Esophagus squamous epithelium (tissue), 5 donors: ENCODE measurements at places on chromosomes 6 and 20.
A peak's percentile ranks its signal among the peaks of the same experiment; 100 is the strongest.

DNA sequence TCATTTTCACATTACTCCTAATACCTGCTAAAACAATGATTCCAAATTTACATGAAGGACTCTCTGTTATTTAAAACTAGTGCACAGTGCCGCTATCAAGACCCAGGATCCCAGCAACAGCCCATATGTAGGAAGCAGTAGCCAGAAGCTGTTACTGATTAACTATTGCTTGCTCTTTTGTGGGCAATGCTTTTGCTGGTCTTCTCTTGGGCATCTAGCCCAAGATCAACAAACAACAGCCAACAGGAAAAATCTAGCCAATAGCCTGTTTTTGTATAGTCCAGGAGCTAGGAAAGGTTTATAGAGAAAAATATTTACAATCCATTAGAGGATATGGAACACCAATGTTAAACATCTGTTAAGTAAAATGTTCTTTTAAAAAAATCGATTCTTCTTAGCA lies 22.1 kb upstream of the TENT5A start:
- no peak for DNase-seq

GRCh38 chr6:101826269-101826668 lies 432.8 kb downstream of the GRIK2 start:
- DNase-seq: no peak

- DNase-seq: no peak
Measured at GRCh38 chr6:118444796-118445195, 103.3 kb upstream of the PLN start.

DNA sequence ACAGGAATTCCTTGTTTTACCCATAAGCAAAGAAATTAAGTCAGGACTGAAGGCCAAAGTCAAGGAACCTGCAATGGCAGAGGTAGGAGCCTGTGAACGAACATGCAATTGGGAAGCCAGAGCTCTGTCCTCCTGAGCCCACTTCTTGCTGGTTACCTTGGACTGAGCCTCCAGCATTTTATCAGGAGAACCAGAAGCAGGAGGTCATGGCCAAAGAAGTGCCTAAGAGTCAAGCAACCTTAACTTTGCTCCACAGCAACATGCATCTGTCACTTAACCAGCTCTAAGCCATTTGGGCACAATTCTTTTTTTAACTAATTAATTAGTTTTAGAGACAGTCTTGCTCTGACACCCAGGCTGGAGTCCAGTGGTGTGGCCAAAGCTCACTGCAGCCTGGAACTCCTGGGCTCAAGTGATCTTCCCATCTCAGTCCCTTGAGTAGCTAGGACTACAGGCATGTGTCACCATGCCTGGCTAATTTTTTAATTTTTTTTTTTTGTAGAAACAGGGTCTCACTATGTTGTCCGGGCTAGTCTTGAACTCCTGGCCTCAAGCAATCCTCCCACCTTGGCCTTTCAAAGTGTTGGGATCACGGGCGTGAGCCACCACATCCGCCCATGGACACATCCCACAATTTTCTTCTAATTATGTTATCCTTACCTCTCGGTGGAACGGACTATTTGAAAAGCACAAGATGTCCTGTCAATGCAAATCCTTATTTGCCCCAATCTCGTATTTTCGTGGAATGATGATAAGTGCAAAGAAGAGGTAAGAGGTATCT lies 334.2 kb downstream of the CD83 start:
- no peak for DNase-seq

DNA sequence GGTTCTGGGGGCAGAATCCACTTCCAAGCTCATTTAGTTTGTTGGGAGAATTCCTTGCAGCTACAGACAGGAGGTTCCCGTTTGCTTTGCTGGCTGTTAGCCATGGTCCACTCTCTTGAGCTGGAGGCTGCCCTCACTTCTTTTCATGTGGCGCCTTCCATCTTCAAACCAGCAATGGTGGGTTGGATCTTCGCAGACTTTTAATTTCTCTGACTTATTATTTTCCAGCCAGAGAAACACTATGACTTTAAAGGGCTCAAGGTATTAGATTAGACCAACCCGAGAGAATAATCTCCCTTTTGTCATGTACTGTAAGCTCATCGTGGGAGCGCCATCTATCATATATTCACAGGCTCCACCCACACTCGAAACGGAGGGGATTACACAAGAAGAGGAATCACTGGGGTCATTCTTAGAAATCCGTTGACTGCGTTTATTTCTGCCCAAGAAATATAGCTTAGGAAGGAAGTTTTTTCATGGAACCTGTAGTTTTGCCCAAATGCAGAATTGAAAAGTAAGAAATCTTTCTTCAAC lies 38.9 kb downstream of the SAMD5 start:
- DNase-seq: no peak

DNA sequence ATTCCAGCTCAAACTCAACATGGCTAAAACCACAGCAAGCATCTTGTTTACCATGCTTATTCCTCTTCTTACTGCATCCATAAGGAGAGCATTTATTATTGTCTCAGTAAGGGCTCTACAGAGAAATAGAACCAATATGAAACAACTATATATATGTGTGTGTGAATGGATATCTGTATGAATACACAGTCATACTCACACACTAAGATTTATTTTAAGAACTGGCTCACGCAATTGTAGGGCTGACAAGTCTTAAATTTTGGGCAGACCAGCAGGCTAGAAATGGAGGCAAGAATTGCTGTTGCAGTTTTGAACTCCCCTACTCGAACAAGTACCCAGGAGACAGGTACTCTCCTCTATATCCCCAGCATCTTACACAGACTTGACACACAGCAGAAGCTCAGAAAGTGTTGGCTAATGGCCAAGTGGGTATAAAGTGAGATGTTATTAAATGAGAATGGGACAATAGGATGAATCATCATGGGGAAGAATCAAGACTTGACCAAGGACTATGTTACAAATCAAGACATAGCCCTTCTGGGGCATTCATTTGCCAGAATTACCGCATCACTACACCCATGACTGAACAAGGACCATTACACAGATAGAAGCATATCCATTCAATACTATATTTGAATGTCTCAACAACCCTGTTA lies 13.0 kb downstream of the ZHX3 start:
- DNase-seq: no peak

DNA sequence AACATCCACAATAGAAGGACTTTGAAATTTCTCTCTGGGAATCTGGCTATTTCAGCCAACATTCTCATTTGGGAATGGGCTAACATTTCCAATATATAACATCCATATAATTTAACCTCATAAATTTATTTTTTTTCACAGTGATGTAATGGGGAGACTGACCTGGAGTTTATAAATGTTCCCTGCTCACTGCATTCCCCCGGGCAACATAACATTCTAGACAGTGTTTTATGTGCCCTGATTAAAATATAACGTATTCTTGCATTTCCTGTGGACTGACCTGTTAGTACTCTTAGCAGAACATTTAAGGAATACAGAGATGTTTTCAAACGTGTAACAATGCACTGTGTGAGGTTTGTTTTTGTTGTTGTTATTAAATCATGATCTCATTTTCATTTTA lies 20.9 kb downstream of the TSHZ2 start:
- no peak for DNase-seq

- DNase-seq: peak; percentile 63
Measured at GRCh38 chr20:63894358-63895201, at the start of gene DNAJC5. TSS of gene DNAJC5 (plus strand) at chr20:63895126. CDS start at chr20:63928346, 33,220 bp downstream.

- no peak for DNase-seq
Measured at GRCh38 chr6:4320860-4321259, 185.5 kb upstream of the ECI2 start.

GRCh38 chr6:110523451-110524021 lies 47.1 kb upstream of the SLC22A16 start:
- DNase-seq: no peak

DNA sequence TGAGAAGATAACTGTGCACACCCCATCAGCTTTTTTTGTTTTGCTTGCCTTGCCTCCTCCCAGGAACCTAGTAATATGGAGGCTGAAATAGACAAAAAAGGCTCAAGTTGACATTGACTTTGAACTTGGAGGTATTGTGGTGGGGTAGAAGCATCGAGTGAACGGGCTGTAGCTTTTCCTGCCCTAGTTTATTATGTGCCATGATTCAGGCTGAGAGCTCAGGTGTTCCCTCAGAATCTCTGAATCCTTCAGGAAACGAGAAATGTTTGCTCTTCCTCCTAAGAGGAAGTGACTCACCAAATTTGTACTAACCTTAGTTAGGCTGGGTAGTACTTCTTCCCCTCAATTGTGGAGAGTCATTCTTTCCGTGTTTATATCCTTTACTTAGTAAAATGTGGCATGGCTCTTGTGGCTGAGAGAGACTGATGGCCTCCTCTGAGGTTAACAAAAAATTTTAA lies 98.8 kb downstream of the SASH1 start:
- no peak for DNase-seq

DNA sequence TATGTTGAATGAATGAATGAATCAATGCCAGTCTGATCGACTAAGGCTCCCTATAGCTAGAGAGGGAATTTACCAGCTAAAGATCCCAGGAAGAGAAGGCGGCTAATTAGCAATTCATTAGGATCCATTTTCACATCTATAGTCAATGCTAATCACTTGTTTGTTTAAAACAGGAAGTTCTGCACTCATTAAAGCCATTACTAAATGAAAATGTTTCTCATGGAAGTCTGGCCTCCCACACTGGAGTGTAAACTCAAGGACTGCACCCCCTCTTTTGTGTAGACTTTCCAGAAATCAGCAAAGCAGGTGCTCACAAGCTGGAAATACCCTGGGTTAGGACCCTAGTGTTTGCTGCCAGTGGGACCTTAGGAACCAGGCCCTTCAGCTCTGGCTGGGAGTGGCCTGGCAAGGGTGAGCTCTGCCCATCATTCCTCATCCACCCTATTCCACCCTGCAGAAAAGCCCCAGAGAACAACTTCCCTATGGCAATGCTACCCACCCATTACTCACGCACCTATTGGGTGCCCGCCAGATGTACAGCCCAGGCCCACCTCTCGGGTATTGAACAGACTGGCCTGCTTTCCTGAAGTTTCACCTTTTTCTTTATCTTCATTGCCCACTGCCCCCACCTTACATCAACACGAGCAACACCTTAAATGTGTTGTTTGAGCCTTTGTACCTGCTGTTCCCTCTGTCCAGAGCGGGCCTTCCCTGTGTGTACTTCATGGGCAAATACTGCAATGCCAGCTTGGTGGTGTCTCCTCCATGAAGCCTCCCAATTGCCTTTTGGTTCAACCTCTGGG lies 60.8 kb downstream of the TTI1 start:
- DNase-seq: no peak

- peak; percentile 16 for DNase-seq
Measured at GRCh38 chr20:362271-363254, 15.7 kb downstream of the NRSN2 start.

DNA sequence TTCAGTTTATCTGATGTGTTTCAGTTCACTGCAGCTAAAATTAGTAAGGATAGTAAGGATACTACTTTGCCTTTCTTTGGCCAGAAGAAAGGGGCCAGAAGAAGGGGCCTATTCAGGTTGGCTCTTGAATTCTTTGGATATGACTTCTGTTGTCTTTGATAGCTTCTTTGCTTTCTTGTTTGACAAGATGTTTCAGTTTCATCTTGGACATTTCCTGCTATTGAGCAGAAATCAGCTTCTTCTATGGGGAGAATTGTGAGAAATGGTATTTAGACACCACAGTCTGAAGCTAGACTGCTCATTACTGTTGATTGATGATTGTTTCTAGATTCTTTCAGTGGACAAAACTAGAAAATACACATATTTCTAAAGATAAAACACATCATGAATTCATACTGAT lies 23.2 kb downstream of the L3MBTL3 start:
- no peak for DNase-seq

- DNase-seq: no peak
Measured at GRCh38 chr6:83092756-83093399, 25.4 kb downstream of the DOP1A start.

DNA sequence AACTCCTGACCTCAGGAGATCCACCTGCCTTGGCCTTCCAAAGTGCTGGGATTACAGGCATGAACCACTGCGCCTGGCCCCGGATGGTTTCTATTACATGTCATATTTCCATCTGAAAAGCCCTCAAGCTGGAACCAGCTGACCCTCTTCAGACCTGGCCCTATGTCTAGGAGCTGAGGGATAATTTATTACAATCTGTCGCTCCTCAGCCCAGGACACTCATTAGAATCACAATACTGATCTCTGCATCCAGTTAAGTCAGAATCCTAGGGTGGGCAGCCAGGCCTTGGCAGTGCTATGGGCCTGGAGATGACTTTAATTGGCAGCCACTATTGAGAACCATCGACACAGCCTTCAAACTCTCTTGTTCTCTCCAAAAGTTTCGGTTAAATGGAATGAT lies 162.6 kb upstream of the SNX9 start:
- DNase-seq: no peak

GRCh38 chr6:117684749-117685148 lies 9.5 kb downstream of the NUS1 start:
- DNase-seq: no peak

GRCh38 chr20:12053353-12053752 lies 135.7 kb downstream of the BTBD3 start:
- DNase-seq: no peak

GRCh38 chr6:16279243-16279642 lies 40.9 kb downstream of the GMPR start:
- no peak for DNase-seq

GRCh38 chr6:79277109-79277508 lies 42.6 kb upstream of the HMGN3 start:
- no peak for DNase-seq

DNA sequence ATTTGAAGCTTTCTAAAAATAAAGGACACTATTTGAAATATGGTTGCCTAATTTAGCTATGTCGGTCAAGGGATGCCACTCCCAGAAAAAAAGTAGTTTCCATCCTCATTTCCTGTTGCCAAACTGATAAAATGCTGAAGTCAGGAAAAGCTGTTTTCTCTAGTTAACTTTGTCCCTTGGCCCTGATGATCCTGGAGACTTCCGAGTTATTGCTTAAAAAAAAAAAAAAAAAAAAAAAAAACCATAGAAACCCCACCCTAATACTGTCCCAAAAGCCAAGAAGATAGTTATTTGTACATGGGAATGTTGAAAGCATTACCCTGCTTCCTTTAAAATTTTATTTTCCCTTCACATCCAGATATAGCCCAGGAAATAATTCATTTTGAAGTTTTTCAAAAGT lies 236.7 kb downstream of the SOD2 start:
- DNase-seq: no peak

DNA sequence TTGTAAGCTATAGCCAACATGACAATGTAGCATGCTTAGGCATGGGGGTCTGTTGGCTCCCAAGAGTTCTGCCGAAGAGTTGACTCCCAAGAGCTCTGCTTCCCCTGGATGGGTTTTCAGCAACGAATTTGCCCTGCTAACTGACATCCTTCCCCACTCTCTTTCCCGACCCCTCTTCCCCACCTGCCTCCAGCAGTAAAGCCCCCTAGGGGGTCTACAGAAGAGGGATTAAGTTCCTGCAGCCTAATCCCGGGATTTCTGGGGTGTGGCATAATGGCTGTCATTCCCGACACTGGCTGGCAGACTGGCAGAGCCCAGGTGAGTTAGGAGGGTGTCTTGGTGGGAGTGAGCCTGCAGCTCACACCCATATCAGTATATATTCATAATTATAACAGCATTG lies 121.0 kb upstream of the ZNF184 start:
- DNase-seq: no peak

DNA sequence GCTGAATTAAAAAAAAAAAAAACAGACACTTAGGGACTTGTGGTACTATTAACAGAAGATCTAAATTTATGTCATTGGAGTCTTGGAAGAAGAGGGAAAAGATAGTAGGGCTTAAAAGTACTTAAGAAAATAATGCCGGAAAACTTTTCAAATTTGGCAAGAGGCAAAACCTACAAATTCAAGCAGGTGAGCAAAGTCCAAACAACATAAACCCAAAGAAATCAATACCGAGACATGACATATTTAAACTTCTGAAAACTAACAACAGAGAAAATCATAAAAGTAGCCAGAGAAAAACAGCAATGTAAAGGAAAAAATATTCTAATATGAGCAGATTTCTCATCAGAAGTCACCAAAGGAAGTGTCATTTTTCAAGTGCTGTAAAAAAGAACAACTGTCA lies 44.4 kb downstream of the EPM2A start:
- DNase-seq: no peak
